Activated naive CD4-positive, alpha-beta T cell treated with anti-CD3 and anti-CD28 coated beads, Interleukin-2, amount 10 ng/mL, durations not matched to agents 5 hours and 36 hours (primary cell): ENCODE measurements at places on chromosomes 12 and 14. TPM values are rescaled to one million over a fixed set of nuclear protein-coding genes. Genes with fewer than 3 reads are reported as not detected.

The TAS2R19 gene
- total RNA-seq, result 2.2 TPM

The TRHDE gene
- not detected for total RNA-seq

The SPTB gene
- 0.05 TPM for total RNA-seq

The CCDC197 gene
- total RNA-seq, result not detected

The RAN gene
- 890 TPM for total RNA-seq

The ATG14 gene
- 5.7 TPM for total RNA-seq

The CCDC184 gene
- total RNA-seq, result 0.22 TPM
